ENCODE measurements at places on chromosomes 6 and 20.
A peak's percentile ranks its signal among the peaks of the same experiment; 100 is the strongest.

DNA sequence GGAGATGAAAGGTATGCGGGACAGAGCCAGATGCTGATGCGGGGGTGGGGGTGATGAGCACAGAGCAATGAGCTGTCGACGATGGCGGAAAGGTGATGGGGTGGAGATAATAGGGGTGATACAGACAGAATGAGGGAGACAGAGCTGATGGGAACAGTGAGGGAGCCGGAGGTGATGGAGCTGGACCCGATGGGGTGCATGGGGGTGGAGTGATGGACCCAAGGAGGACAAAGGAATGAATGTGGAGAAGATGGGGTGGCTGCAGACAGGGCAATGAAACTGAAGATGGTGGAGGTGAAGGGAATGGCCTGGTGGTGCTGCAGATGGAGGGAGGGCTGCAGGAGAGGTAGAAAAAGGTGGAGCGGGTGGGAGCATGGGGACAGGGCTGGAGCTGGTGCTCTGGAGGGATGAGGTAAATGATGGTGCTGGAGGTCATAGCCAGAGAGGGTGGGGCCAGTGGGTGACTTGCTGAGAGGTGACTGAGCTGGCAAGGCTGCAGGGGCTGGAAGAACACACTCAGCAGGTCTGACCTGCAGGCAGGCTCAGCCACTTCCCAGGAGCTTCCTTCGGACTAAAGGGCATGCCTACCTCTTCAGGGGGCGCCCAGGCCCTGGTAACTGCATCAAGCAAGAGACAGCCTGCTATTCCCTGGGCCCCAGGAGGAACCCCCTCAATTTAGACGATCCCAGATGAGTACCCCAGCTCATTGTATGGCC is 6.0 kb upstream of the FOXS1 start:
- no peak for DNase-seq

- no peak for DNase-seq
These were observed 1.3 kb upstream of the HLA-B start for GRCh38 chr6:31358302-31358701.

GRCh38 chr6:30730601-30731435 is 10.7 kb downstream of the TUBB start:
- DNase-seq = peak; percentile 82

DNA sequence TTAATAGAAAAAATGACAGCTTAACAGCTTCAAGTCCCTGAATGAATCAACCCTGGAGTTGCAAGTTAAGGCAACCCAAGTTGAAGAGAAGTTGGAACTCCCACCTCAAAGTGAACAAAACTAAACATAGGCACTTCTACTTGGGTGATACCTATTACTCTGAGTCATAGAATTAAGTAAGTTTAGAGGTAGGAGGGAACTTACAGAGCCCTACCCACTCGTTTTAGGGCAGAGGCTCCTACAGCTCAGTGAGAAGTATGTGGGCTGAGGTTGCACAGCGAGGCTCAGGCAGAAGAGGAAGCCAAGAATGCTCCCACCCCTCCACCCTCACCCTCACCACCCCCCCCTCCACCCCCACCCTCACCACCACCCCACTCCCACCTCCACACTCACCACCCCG is 42.2 kb downstream of the NFATC2 start:
- peak; percentile 41 for DNase-seq

DNA sequence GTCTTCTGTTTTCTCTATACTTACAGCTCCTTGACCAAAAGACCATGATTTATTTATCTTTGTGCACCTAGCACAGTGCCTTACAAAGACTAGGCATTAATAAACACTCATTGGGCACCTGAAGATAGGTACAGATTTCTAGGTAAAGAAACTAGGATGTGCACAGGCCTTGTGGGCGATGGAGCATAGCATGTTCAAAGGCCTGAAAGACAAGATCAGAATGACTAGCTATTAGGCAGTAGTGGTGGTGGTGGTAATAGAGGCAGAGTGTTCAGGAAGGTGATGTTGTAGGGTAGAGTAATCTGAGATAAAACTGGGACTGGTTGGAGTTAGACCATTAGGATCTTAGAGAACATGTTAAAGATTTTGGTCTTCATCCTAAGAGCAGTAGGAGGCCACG is 3.9 kb downstream of the TXLNB start:
- DNase-seq = no peak

- DNase-seq = no peak
These were observed 373.0 kb downstream of the ZFAND3 start for GRCh38 chr6:38192487-38192886.

- no peak for DNase-seq
These were observed 200.2 kb upstream of the SUPT3H start for GRCh38 chr6:45577836-45578504.

DNA sequence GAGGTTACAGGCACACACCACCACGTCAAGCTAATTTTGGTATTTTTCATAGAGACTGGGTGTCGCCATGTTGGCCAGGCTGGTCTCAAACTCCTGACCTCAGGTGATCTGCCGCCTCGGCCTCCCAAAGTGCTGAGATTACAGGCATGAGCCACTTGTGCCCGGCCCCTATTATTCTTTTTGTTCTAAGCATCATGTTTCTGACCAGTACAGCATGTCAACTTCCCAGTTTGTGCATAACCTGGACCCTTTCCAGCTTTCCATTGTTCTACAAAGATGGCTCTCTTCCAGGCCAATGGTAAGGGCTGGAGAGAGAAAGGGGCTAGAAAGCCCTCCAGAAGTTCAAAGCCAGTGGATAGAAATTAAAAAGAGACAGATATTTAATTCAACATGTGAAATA is 91.3 kb upstream of the TNFAIP3 start:
- DNase-seq = no peak

DNA sequence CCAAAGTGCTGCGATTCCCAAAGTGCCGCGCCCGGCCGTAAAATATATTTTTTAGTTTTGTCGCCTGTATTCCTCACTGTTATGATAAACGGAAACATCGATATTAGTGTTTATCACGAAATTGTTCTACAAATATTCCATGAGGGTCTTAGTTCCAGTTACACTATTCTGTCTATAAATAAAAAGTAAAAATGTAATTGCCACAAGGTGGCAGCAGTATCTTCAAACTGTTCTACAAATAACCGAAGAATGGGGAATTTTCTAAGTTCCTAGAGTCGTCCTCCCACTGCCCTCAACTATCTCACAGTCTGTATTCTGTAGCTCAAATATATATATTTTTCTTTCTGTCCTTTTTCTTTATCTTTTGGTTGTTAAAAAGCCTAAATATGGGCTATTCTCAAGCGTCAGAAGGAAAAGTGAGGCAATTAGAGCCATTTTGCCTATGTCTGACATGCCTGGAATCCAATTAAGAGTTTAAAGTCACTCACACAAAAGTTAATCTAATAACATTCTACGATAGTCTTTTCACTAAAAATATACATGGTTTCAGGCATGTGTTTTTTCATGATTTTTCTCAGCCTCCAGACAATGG is 14.2 kb upstream of the FAM162B start:
- no peak for DNase-seq

- no peak for DNase-seq
These were observed 9.6 kb downstream of the LEMD2 start for GRCh38 chr6:33779290-33779689.

GRCh38 chr6:50120300-50120699 is 70.6 kb upstream of the DEFB112 start:
- DNase-seq = no peak

DNA sequence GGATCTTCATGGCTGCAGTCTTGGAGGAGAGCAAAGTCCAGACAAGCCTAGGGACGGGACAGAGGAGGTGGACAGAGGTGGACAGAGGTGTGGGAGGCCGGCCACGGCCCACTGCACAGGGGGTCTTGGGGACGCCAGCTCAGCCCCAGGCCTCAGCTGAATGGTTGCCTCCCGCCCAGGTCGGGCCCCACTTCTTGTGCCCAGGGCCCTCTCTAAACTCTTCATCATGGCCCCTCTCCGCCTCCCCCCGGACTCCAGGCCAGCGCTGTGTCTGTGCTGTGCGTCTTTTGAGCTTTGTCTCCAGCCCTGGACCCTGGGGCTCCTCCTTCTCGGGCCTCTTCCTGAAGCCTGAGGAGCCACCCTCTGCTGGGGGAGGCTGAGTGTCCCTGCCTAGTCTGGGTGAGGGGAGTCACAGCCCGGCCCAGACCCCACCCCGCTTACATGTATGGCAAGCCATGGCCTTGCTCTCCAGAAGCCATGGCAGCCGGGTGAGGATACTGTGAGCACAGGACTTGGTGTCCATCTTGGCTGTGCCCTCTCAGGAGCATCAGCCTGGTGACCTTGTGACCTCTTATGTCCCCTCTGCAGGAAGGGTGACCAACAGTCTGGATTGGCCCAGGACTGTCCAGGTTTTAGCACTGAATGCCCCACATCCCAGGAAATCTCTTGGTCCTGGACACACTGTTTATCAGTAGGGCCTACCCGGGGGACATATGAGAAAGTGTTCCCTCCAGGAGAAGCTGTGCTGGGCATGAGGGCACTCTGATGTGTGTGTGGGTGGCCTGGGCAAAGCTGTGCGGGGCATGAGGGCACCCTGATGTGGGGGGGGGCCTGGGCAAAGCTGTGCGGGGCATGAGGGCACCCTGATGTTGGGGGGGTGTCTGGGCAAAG is 9.4 kb upstream of the NPBWR2 start:
- no peak for DNase-seq

DNA sequence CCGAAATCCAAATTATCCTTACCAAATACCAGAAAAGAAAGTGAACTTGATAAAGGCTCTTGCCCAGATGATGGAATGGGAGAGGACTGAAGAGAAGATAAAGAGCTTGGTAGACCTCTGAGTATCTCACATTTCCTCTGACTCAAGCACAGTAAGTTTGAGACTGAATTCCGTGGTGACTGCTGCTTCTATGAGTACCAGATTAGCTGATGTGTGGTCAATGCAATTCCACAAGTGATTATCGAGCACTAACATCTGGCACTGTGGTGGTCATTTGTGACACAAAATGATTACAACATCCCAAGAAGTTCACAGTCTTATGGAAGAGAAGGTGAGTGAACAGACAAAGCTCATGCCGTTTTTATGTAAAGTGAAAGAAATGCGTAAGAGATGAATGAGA is 2.6 kb upstream of the RPS6KA2 start:
- DNase-seq = no peak

DNA sequence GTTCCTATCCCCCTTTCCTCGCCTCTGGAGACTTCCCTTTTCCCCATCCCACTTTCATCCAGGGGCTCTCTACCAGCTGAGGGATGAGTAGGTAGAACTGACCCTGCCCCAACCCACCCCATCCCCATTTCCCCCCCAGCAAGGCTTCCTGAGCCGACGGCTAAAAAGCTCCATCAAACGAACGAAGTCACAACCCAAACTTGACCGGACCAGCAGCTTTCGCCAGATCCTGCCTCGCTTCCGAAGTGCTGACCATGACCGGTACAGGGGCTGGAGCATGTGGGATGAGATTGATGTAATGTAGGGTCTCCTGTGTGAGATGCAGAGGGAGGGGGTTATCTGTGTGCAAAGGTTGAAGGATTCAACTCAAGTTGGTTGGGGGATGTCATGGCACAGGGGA is 12.7 kb downstream of the SYNGAP1 start:
- no peak for DNase-seq

DNA sequence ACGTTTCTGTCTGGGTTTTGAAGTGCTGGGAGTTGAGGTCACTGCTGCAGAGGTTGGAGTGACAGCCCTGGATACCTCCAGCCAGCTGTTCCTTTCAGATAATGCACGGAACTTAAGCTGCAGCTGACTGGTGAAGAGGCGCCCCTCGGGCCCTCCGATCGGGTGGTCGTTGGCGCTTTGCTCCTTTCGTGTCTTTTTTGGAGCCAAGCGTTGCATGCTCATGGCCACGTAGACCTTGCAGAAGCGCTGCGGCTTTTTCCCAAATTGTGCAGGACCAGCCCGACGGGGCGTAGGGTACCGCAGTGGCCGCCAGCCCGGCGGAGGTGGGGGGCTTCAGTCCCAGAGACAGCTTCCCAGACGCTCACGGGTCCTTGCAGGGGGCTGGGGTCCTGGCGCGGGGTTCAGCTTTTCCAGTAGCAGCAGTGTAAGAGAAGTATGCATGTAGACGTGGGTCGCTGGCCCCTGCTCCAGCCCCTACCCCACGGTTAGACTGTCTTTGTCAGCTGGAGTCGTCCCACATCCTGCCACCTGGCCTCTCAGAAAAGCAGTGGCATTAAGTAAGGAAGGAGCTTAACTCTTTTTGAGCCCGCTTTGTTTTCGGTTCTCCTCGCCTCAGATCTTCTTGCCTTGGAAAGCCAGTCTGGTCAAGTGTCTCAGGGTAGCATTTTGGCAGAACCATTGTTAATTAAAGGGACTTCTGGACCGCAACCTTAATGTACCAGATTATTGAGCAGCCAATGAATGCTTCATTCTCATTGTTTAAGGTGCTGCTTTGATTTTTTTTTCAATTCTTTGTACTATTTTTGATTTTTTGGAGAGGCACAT is 838 bp downstream of the TNFAIP3 start:
- peak; percentile 40 for DNase-seq

DNA sequence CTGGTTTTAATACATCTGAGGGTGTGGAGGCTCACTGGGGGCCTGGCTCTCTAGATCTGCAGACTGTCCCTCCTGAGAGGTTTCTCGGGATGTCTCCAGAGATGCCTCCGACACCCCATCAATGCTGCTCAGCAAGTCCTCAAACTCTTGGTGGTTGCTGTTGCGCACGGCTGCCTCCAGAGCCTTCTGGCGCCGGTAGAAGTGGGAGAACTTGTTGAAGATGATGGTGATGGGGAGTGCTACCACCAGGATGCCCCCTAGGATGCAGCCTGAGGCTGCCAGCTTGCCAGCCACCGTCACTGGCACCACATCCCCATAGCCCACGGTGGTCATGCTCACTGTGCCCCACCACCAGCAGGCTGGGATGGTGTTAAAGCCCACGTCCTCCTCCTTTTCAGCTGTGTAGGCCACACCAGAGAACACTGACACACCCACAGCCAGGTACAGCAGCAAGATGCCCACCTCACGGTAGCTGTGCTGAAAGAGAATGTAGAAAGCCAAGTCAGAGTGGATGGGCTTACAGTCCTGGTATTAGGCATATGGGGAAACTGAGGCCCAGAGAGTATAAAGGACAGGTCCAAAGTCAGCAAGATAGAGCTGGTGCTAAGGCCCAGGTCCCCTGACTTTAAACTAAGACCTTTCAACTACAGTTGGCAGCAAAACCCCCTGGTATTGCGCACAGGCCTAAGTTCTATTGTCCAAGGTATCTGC is 5.9 kb downstream of the KCNS1 start:
- no peak for DNase-seq

- DNase-seq = no peak
These were observed 80.6 kb downstream of the LAMA2 start for GRCh38 chr6:128963561-128963960.

- no peak for DNase-seq
These were observed 292.8 kb downstream of the CLIC5 start for GRCh38 chr6:45722876-45723275.

GRCh38 chr6:43428874-43429273 is 1.5 kb downstream of the ABCC10 start:
- DNase-seq = no peak

All from activated CD4-positive, alpha-beta T cell treated with anti-CD3 and anti-CD28 coated beads, Interleukin-2, amount 50 U/mL, for 1 hour (primary cell).